ENCODE measurements at places on chromosomes 13 and 19.

GRCh38 chr13:73365252-73365651, 306.4 kb downstream of the KLF5 start:
- no peak for DNase-seq

DNA sequence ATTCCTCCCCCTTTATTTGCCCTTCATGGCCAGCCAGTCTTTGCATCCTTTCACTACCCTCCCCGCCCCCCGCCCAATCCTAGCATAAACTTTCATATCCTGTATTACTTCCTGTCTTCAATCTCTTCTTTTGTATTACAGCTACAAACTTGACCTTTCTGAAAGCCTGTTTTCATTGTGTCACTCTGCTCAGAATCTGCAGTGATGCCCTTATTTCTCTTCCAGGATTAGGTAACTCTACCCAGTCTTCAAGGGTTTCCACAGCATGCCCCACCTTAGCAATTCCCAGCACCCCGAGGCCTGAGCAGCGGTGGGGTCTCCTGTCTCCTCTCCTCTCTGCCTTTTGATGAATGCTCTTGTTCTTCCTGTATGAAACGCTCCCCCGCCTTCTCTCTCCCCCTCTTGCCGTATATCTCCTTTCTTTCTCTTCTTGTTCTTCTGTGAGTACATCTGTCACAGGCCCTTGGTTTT, 145.6 kb downstream of the SHISA2 start:
- DNase-seq: no peak

- no peak for DNase-seq
Measured at GRCh38 chr19:30535011-30535410, 162.8 kb downstream of the ZNF536 start.

DNA sequence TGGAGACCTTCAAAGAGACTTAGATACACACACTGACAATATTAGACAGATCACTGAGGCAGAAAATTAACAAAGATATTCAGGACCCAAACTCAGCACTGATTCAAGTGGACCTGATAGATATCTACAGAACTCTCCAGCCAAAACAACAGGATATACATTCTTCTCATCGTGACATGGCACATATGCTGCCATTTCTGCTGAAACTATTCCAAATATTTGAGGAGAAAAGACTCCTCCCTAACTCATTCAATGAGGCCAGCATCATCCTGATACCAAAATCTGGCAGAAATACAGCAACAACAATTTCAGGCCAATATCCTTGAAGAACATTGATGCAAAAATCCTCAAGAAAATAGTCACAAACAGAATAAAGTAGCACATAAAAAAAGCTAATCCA, 53.3 kb downstream of the TRPC4 start:
- DNase-seq: no peak

GRCh38 chr13:33180122-33180804, 105.3 kb downstream of the STARD13 start:
- DNase-seq: no peak

DNA sequence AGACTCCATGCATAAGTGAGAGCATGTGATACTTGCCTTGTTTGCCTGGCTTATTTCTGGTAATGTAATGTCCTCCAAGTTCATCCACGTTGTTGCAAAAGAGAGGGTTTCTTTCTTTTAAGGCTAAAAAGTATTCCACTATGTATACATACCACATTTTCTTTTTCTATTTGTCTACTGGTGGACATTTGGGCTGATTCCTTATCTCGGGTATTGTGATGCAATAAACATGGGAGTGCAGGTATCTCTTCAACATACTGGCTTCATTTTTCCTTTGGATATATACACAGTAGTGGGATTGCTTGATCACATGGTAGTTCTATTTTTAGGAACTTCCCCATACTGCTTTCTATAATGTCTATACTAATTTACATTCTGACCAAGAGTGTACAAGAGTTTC, 49.6 kb upstream of the EBPL start:
- peak; percentile 6 for DNase-seq

DNA sequence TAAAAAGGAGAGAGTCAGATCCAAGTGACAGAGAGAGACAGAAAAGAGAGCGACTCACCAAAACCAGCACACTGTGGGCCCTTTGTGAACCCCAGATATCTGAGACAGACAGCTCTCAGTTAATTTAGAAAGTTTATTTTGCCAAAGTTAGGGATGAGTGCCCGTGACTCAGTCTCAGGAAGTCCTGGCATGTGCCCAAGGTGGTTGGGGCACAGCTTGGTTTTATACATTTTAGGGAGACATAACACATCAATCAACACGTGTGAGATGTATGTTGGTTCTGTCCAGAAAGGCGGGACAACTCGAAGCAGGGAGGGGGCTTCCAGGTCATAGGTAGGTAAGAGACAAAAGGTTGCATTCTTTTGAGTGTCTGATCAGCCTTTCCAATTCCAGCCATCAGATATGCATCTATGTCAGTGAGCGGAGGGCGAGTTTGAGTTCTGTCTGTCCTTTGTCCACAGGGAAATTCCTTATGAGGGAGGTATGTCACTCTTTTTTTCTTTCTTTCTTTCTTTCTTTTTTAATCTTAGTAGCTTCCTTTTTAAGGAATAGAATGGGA, 37.2 kb upstream of the ATP11A start:
- DNase-seq: no peak

DNA sequence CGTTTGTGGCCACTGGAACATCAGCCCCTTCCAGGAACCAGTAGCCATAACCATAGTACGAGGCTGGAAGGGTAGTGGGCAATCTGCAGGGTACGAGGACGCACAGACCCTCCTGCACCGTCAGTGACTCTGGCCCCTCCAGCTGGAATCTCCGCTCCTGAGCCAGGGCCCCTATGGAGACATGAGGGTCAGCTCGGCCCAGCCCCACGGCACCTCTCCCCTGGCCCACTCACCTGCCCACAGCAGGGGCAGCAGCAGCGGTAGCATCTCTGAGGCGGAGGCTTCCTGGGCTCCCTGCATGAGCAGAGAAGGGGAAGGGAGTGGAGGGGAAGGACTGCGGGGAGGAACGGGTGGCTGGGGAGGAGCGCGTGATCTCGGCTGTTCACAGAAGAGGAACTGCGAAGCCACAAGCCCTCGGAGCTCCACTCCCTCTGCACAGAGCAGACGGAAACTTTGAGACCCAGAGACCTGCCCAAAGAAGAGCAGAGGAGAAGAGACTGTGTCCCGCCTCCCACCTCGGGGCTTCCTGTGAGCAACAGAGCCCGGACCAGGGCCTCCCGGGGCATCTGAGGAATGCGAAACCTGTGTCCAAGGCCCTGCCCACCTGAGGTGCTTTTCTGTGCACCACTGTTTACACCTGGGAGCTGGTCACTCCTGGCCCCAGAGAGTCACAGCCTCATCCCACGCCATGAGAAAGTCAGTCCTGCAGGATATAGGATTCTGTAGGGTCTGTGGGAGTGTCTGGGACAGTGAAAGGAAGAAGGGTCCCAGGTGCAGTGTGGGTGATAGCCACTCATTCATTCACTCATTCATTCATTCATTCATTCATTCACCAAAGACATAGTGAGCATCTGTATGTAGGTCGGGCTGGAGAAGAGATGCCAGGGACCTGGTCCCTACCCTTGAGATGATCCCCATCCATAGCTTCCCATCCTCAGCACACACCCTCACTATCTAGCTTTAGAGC, at the start of gene SIGLEC6:
Gene SIGLEC6 (minus strand): TSS at position 322 of the 967 bp plus-strand sequence. CDS start 22 bp downstream, at position 300.
- peak; percentile 91 for DNase-seq

- no peak for DNase-seq
Measured at GRCh38 chr13:113783966-113784644, 25.1 kb downstream of the TMEM255B start.

DNA sequence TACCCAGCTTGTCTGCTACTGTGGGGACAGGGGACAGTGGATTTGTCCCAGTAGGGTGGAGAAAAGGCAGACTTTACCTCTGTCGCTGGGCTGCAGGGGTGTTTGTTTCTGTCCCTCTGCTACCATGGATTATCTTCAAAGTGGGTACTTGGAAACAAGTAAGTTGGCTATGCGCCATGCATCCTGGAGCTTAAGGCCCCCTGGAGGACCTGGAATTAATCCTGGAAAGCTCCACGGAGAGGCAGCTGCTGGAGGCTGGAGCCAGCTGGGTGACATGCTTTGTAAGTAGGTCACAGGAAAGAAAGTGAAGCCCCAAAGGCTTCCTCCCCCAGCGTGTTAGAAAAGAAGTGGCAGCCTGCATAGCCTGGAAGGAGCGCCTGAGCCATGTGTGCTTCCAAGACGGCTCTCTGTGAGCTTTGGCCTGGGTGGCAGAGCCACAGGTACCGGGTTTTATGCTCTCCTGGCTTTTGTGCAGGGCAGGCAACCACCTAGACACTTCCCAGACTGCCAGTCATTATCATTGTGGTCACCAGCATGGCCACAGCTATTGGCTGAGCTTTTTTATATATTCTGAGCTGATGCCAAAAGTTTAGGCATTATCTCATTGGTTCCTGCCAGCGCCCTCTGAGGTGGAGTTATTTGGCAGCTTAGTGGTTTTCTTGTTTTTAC, 9.5 kb downstream of the B3GLCT start:
- DNase-seq: no peak

GRCh38 chr13:23843436-23843835, 45.8 kb downstream of the MIPEP start:
- no peak for DNase-seq

GRCh38 chr13:107376341-107377125, 808.6 kb upstream of the ARGLU1 start:
- DNase-seq: no peak

- no peak for DNase-seq
Measured at GRCh38 chr13:105763851-105764250, 771.6 kb downstream of the EFNB2 start.

DNA sequence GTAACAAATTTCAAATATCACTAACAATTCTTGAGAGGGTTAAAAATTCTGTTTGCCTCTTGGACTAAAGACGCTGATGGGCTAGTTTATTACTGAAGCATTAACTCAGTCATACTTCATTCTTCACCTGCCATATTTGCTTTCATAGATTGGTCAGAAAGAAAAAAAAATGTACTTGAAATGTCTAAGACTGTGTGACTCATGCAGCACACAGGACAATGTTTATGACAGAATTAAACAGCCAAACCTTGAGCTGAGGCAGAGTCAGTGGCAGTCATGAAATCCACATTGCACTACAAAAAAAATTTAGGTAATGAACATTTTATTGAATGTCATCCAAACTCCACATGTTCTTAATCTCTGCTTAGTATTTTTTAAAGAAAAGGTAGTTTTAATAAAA, 135.6 kb downstream of the PRR20E start:
- no peak for DNase-seq

All from inflammatory macrophage treated with lipopolysaccharide for 1 hour (primary cell).